ENCODE measurements at places on chromosomes 1 and 21.

DNA sequence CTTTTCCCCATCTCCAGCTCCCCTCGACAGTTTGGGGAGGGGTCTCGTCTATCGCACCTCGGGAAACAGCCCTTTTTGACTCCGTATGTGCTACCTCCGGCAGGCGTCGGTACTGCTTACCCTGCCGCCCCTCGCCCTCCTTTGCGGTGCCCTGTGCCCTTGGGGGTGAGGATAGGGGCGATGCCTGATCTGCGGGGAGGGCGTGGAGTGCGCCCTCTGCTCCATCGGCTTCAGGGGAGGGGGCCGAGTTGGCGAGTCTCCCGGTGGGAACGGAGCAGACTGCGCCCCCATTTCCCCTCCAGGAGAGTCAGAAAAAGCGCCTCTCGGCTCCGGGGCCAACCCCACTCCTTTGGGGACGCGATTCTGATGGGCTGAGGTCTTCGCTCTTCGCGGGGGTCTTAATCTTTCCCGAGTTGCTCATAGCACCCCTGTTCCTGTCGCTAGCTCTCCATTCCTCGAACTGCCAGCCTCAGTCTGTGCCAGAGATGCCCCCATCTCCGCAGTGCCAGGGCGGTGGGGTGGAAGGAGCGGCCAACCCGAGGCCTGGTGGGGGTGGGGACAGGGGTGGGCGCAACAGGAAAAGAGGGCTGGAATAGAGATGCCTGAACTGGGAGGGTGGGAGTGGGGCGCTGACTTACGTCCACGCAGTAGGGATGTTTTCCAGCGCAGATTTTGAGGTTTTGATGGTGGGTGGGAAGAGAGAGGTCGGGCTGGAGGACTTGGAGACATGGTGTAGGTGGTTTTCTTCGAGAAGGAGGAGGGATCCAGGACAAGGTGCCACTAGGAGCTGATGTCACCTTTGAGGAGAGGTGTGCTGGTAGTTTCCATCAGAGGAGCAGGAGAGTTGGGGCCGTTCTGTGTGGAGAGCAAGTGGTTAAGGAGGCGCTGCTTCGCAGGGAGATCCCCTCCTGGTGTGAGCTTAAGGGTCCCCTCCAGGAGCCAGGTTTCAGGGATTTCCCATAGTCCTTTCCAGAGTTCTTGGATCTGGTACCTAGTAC lies 674 bp downstream of the PPFIA4 start:
- peak; percentile 44 for DNase-seq

DNA sequence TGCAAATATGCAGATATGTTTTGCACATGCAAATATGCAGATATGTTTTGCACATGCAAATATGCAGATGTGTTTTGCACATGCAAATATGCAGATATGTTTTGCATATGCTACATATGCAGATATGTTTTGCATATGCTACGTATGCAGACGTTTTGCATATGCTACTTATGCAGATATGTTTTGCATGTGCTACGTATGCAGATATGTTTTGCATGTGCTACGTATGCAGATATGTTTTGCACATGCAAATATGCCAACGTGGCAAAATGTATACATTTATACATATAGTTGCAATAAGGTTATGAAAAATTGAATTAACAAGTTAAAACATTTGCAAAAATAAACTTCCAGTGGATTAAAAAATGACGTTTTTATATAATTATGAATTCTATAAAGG lies 30.8 kb upstream of the TP53BP2 start:
- no peak for DNase-seq

- DNase-seq: no peak
These were observed 48.8 kb downstream of the ZC3H11B start for GRCh38 chr1:219564109-219564508.

DNA sequence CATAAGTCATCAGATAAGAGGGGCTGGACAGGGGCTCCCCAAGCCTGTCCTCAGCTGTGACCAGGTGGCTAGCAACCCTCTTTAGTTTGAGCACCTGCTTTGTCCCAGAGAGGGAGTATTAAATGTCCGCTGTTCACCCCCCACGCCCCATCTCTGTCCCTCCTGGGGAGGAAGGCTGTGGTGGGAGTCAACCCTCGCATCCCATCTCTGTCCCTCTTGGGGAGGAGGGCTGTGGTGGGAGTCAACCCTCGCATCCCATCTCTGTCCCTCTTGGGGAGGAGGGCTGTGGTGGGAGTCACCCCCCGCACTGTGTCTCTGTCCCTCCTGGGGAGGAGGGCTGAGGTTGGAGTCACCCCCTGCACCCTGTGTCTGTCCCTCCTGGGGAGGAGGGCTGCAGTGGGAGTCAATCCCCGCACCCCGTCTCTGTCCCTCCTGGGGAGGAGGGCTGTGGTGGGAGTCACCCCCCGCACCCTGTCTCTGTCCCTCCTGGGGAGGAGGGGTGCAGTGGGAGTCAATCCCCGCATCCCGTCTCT lies 72.6 kb upstream of the ABCG1 start:
- DNase-seq: no peak

DNA sequence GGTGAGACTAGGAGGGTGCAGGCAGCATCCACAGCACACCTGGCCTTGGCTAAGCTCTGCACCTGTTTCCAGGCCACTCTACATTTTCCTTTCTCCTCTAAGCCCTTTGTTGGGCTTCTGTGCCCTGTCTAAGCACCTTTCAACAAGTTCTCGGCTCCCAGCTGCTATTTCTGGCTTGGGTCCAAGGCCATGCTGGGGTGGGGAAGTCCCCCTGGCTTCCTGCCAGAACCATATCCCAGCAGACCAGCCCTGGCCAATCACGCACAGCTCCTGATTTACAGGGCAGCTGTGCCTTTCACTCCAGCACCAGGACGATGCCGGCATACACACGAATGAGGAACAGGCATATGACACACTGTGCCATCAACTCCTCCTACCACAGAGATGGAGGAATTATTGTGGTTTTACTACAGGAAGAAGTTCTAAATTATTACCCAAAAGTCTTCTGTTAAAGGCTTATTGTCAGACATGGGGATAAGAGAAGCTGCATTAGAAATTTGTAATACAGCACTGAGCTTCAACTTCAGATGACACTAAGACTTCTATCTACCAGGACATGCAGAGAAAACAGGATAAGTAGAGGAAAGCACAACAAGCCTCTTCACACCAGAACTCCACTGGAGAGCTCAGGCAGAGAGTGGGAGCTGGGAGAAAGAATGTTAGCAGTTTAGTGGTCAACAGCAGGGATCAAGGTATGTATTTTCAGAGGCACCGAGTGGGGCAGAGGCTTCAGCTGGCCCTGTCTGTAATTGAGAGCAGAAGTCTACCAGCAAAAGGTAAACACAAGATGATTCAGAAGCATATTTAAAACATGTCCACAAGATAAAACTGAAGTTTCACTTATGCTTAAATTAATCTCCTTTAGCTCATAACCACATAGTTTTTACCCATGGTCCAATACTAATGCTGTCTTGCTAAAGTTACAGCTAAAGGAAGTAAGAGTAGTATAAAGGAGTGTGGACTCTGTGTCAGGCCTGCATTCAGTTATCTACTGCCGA lies 37.4 kb downstream of the TRIT1 start:
- DNase-seq: peak; percentile 98

DNA sequence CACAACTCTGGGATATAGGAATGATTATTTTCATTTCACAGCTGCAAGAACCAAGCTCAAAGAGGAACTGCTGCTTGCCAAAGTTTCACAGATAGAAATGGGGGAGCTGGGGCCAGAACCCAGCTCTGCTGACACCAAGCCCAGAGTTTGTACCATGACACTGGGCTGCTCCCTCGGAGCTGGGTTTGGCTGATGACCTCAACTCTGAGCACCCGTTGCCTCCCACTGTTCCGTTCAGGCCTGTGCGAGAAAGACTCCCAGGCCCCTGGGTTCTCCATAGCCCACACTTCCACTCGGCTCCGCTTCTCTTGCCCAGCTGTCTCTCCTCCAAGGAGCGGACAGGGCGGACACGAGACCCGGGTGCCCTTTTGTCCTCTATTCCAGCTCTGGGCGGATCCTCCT lies 55.2 kb downstream of the NGF start:
- DNase-seq: no peak

DNA sequence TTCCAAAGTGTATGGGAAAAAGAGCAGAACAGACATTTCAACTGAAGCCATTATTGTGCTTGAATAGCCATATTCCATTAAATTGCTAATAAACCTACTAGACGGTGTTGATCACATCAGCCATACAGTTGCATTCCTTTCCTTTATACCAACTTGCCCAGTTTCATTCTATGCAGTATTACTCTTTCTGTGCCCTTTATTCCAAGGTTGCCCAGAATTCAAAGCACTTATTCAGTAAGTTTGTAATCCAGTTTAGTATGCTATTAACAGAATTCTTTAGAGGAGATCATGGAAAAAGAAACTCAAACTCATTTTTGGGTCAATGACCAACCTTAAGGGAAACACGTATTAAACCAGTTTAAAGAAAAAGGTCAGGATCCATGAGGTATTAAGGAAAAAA lies 89.5 kb downstream of the DDAH1 start:
- DNase-seq: no peak

- DNase-seq: no peak
These were observed 170.3 kb downstream of the PTGER3 start for GRCh38 chr1:70877343-70877742.

GRCh38 chr1:241598249-241598648 lies 41.9 kb downstream of the CHML start:
- DNase-seq: peak; percentile 36

GRCh38 chr1:163583661-163584181 lies 262.0 kb downstream of the NUF2 start:
- no peak for DNase-seq

GRCh38 chr1:206757524-206758266 lies 12.9 kb upstream of the IL19 start:
- no peak for DNase-seq

DNA sequence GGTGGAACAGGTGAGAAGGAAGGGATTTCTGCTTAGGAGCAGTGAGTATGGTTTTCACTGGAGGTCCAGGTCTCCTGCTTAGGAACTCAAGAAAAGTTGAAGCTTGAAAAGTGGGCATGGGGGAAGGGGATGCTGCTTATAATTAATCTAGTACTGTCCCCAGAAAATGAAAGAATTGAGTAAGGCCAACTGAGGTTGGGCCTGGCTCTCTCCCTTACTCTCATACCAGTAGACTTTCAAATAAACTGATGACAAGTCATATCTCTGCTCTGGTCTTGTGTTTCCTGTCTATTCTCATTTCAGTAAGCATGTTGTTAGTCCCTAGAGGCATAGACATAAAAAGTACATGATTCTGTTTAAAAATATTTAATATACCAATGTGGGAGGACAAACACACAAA lies 26.4 kb downstream of the CD48 start:
- DNase-seq: no peak

DNA sequence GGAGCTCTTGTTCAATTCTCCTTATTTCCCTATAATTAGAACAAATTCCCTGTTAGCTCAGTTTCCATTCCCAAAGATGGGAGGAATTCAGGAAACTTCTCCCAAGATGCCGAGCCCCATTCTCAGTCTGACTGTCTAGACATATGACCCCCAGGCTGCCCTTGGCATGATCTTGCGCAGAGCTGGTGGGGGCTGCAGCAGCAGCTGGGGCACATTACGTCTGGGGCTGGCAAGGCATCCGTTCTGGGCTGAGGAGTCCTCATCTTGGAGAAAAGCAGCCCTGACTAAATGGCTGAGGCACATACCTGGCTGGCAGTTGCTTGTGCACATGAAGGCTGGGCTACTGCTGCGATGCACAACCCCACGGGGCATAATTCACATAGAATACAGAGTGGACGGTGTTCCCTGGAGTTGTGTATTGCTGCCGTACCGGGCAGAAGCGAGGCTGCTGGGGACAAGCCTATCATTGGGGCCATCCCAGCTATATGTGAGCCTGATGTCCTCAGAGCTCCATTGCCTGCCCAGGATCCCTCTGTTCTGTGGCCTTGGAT lies 36.4 kb upstream of the TRABD2B start:
- no peak for DNase-seq

DNA sequence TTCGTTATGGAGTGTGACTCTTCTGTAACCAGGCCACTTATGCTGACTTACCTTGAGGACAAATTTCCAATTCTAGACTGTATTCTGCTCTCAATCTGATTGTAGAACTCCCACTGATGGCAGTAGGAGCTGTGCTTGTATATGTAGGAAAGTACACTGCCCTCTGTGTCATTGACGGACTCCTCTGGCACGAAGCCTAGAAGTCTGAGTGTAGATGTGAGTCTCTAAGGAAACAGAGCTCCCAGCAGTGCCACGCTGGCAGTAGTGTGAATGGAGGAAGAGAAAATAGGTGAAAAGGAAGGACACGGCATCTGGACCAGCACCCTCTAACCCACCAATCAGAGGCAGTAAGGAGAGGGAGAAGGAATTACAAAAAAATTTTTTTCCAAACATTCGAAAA lies 130.4 kb upstream of the ADGRL2 start:
- DNase-seq: peak; percentile 28

GRCh38 chr21:45865106-45865835 lies 116.3 kb upstream of the COL6A1 start:
- no peak for DNase-seq

GRCh38 chr1:2597441-2598328 lies 11.1 kb downstream of the PRXL2B start:
- no peak for DNase-seq

- no peak for DNase-seq
These were observed 76.4 kb downstream of the ACBD6 start for GRCh38 chr1:180425952-180426351.

DNA sequence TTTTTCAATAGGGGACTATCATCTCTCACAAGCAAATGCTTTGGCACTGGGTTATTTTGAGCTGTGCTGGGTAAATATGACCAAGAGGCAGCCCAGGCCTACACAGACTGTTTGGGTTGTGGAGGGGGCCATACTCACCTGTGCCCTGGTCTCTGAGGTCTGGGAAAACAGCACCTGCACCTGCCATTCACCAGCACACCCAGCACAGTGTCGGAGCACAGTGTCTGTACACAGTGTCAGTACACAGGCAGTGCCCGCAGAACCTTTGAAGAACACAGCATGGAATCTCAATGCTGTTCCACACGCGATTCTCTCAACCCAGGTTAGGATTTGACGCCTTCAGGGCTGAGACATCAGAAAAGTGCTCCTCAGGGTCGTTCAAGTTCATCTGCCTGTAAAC lies 35.0 kb upstream of the FAM89A start:
- no peak for DNase-seq

GRCh38 chr1:4170548-4171340 lies 270.7 kb upstream of the C1orf174 start:
- no peak for DNase-seq

DNA sequence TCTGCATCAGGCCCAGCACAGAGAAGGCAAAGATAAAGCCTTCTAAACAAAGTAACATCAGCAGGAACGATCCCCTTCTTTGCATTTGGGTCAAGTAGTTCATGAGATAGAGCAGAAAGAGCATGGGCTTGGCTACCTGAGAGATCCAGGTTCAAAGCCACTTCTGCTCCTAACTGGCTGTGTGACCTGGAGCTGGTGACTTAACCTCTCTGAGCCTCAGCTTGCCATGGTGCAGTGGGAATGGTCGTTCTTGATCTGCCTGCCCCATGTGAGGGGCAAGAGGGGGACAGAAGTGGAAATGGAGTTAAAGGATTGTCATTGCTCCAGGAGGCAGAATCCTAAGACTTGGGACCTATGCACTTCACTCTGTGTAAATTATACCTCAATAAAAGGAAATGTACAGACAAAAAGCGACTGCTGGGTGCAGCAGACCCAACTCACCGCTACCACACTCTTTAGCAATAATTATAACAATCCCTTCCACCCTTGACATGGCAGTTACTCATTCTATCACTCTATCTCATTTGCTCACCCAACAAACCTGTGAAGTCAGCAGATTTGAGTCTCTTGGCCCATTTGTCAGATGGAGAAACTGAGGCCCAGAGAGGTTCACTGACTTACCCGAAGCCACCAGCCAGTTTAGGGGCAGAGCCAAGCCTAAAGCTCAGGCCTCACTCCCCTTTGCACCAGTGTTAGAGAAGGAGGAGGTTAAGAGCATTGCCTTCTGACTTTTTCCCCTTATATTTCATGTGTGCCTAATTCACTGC lies 1.5 kb upstream of the MATN1 start:
- no peak for DNase-seq

- DNase-seq: no peak
These were observed 131.9 kb upstream of the NFIA start for GRCh38 chr1:60950224-60951063.

All from NCI-H1417 (cell line).